ENCODE measurements at places on chromosomes 6 and 20.

DNA sequence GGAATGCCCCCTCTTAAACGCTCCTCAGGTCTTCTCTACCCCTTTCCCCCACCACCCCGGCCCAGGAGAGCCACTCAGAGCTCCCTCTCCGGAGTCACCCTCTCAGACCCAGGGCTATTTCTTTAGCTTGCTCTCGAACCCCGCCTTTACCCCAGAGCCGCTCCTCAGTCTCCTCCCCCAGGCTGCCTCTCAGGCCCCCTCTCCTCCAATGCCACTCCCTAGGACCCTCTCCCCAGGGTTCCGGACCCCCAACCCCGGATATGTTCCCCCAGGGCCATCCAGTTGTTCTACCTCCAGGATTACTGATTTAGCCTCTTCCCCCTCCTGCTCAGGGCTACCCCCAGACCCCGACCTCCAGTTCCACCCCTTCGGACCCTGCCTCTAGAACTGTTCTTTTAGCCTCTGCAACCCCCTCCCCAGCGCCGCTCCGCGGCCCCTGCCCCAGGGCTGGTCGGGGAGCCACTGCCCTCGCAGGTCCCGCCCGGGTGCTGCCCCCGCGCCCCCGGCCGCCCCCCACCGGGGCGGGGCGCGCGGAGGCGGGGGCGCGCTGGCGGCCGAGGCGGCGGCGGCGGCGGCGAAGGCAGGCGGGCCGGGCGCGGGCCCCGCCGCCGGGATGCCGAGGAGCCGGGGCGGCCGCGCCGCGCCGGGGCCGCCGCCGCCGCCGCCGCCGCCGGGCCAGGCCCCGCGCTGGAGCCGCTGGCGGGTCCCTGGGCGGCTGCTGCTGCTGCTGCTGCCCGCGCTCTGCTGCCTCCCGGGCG is at the start of gene MMP24:
TSS of gene MMP24 (plus strand) at position 565 of the 758 bp plus-strand sequence. CDS start at position 614, 49 bp downstream.
- no peak for DNase-seq

DNA sequence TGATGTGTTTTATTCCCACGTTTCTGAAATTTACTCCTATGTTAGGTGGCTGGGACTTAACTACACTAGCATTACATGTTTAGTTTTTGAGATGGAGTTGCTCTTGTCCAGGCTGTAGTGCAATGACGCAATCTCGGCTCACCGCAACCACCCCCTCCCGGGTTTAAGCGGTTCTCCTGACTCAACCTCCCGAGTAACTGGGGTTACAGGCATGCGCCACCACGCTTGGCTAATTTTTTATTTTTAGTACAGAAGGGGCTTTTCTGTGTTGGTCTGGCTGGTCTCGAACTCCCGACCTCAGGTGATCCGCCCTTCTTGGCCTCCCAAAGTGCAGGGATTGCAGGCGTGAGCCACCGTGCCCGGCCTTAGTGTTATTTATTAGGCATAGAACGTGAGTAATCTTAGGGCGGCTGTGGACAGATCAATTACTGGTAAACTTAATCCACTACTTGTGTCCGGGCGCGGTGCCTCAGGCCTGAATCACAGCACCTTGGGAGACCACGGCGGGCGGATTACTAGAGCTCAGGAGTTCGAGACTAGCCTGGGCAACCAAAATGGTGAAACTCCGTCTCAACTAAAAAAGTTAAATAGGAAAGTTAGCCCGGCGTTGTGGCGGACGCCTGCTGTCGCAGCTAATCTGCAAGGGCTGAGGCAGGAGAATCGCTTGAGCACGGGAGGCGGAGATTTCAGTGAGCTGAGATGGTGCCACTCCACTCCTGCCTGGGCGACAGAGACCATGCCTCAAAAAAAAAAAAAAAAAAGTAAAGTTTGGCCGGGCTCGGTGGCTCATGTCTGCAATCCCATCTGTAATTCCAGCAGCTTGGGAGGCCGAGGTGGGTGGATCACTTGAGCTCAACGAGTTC is 123.7 kb upstream of the BTN3A2 start:
- no peak for DNase-seq

- peak; percentile 34 for DNase-seq
Measured at GRCh38 chr6:141562186-141562811, 570.4 kb upstream of the GJE1 start.

DNA sequence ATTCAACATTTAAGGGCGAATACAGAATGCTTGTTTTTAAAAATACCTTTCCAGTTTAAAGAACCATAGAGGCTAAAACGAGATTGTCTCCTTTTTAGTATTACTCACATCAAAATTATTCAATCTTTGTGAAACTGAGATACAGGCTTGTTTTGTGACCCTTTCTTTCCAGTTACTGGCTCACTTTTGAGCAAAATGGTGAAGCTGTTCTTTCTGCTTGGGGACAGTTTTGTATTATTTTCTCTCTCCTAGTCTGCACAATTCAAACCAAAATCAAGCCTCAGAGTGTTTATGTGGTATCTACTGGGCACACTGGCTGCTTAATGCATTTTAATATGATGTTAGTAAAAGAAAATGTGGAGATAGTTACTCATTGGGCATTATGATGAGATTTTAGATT is 36.5 kb downstream of the HIVEP1 start:
- no peak for DNase-seq

DNA sequence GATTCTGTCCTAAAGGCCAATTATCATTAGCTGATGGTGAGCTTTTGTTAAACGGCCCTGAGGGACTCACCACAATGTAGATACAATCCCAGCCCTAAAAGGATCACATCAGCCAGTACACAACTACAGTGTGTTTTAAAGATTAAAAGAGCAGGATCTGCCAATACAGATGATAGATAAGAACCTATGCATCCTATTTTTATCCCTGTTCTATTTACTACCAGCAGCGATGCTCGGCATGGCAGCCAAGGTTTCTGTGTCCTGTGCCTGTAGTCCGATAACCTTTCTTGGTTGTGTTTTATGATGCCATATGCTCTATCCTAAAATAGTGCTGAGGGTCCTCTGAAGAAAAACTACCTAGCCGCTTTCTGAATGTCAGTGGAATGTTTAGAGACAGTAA is 289.4 kb downstream of the PHACTR1 start:
- DNase-seq: peak; percentile 12

- DNase-seq: no peak
Measured at GRCh38 chr20:21609221-21609620, 95.4 kb upstream of the NKX2-2 start.

DNA sequence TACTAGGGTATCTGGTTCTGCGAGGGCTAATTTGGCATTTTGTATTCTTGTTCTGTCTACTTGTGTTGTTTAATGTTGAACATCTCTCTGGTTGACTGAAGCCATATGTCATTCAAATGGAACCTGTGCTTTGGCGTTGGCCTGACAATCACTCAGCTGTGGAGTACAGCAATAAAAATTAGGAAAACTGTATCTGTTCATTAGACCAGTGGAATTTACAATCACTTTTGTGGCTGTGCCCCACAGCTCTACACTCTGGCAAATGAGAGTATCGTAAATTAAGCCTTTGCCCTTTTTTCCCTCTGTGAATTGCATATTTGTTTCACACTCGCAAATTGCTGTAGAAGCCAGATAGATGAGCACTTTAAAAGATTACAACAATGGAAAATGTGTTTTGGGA is 102.0 kb downstream of the ARID1B start:
- no peak for DNase-seq

- DNase-seq: no peak
Measured at GRCh38 chr6:7725412-7725811, 487 bp upstream of the BMP6 start.

GRCh38 chr6:129659590-129660345 is 50.2 kb downstream of the ARHGAP18 start:
- DNase-seq: no peak

DNA sequence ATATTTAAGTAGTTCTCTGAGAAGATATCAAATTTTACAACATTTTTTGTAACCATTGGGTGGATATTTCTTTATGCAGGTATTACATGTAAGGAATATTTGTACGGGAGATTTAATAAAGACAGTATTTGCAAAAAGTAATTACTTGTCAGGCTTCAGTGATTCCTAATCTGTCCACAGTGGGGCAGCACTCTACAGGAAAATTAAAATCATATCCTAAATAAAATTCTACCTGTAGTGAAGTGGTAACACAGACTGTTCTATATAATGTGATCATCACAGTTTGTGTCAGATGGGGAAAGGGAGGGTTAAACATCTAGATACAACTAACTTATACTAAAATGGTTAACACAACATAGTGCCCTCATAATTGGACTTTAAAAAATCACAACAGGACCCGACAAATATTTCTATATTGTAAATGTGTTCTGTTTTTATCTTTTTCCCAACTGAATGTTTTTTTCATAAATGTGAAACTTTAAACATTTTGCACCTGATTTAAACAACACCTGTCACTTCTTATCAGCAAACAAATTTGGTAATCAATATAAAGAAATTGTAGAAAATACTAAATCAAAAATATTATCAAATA is 145.6 kb upstream of the MANEA start:
- DNase-seq: no peak

- DNase-seq: no peak
Measured at GRCh38 chr6:30855429-30856075, 28.8 kb upstream of the DDR1 start.

- no peak for DNase-seq
Measured at GRCh38 chr6:150025201-150025917, at the start of gene RAET1L. TSS of gene RAET1L (minus strand) at chr6:150025532. CDS start at chr6:150025471, 61 bp downstream.

DNA sequence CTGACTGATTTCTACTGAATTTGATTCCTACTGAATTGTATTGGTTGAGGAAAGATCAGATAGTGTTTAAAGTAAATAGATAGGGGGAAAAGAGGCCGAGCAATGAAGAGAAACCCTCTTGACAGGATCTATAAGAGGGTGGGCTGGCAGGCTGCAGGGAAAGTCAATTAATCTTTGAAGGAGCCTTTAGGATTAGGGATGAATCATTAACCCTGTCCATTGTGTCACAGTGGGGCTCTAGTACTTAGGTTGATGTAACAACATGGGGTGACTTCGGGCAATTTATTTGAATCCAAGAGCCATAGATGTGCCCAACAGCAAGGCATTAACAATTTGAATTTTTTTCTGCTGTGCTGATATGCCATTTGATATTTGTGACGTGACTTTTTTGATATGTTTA is 7.5 kb downstream of the RFX6 start:
- no peak for DNase-seq

- no peak for DNase-seq
Measured at GRCh38 chr20:36712775-36713174, 33.1 kb downstream of the NDRG3 start.

GRCh38 chr6:7087066-7087465 is 20.7 kb upstream of the RREB1 start:
- DNase-seq: no peak

GRCh38 chr20:17869295-17869994 is 99.1 kb downstream of the SNX5 start:
- DNase-seq: no peak

GRCh38 chr6:28353981-28354676 is 4.4 kb downstream of the ZKSCAN3 start:
- DNase-seq: peak; percentile 10

- DNase-seq: no peak
Measured at GRCh38 chr20:57094252-57094891, 172.1 kb downstream of the BMP7 start.

- DNase-seq: no peak
Measured at GRCh38 chr6:47647188-47647587, 51.2 kb upstream of the ADGRF4 start.

Measured in NCI-H1092 (cell line).